Lower lobe of right lung (tissue), 2 donors: ENCODE measurements at places on chromosomes 13 and 19. TPM values are rescaled to one million over a fixed set of nuclear protein-coding genes. Genes with fewer than 3 reads are reported as not detected.
A peak's percentile ranks its signal among the peaks of the same experiment; 100 is the strongest.

Gene PTGER1
- 0.62 TPM for total RNA-seq

Gene ZNF135
- total RNA-seq: 3.6 TPM

Gene ERICH4
- not detected for total RNA-seq

Gene BST2
- 165 TPM for total RNA-seq

Gene ANGPTL4
- total RNA-seq: 11.0 TPM

Gene ATF5
- total RNA-seq: 13.8 TPM

Gene PTPRH
- total RNA-seq: 0.30 TPM

Gene SOX1
- not detected for total RNA-seq

Gene ATP12A
- total RNA-seq: 1.3 TPM

Gene ZIM2
- total RNA-seq: not detected

Gene OVOL3
- total RNA-seq: not detected

GRCh38 chr13:91586609-91587008 is 188.2 kb downstream of the GPC5 start:
- DNase-seq: no peak
- no peaks in the 10 kb centered on the region for H3K27me3 ChIP-seq
- H3K36me3 ChIP-seq: no peaks in the 10 kb centered on the region
- H3K4me1 ChIP-seq: no peaks in the 10 kb centered on the region
- H3K27ac ChIP-seq: no peak overlapping the region

- no peaks in the 10 kb centered on the region for H3K36me3 ChIP-seq
- H3K27me3 ChIP-seq: no peaks in the 10 kb centered on the region
- no peak overlapping the region for H3K4me3 ChIP-seq
- no peak for DNase-seq
Measured at GRCh38 chr13:44197791-44198770, 175.5 kb upstream of the SERP2 start.

- H3K36me3 ChIP-seq: no peaks in the 10 kb centered on the region
- H3K4me3 ChIP-seq: no peak overlapping the region
- DNase-seq: no peak
Measured at GRCh38 chr13:113149711-113150549, 8.5 kb upstream of the PROZ start.

GRCh38 chr13:30396434-30397075 is 25.7 kb upstream of the UBE2L5 start:
- peak overlapping the region; percentile 94 for H3K27ac ChIP-seq
- H3K4me1 ChIP-seq: peaks cover 6% of the 10 kb centered on the region
- no peaks in the 10 kb centered on the region for H3K27me3 ChIP-seq
- no peaks in the 10 kb centered on the region for H3K36me3 ChIP-seq
- no peak for DNase-seq
- no peak overlapping the region for H3K4me3 ChIP-seq

- H3K27me3 ChIP-seq: no peaks in the 10 kb centered on the region
- H3K4me1 ChIP-seq: peaks cover 17% of the 10 kb centered on the region
- H3K36me3 ChIP-seq: no peaks in the 10 kb centered on the region
- no peak for DNase-seq
Measured at GRCh38 chr19:49128545-49129237, 9.3 kb downstream of the PPFIA3 start.

- H3K27me3 ChIP-seq: peaks cover 8% of the 10 kb centered on the region
- H3K4me1 ChIP-seq: no peaks in the 10 kb centered on the region
- H3K27ac ChIP-seq: no peak overlapping the region
- no peak overlapping the region for H3K4me3 ChIP-seq
- no peaks in the 10 kb centered on the region for H3K36me3 ChIP-seq
Measured at GRCh38 chr19:50516456-50516855, 2.7 kb upstream of the ASPDH start.

GRCh38 chr19:3465552-3465951 is 14.8 kb downstream of the SMIM24 start:
- peaks cover 6% of the 10 kb centered on the region for H3K4me1 ChIP-seq
- peaks cover 27% of the 10 kb centered on the region for H3K36me3 ChIP-seq
- no peak for DNase-seq
- no peak overlapping the region for H3K4me3 ChIP-seq
- H3K27ac ChIP-seq: no peak overlapping the region

- H3K27me3 ChIP-seq: no peaks in the 10 kb centered on the region
- peak; percentile 71 for DNase-seq
- peaks cover 38% of the 10 kb centered on the region for H3K36me3 ChIP-seq
- H3K4me1 ChIP-seq: peaks cover 68% of the 10 kb centered on the region
- no peak overlapping the region for H3K4me3 ChIP-seq
Measured at GRCh38 chr13:113216254-113217048, 7.0 kb downstream of the CUL4A start.

DNA sequence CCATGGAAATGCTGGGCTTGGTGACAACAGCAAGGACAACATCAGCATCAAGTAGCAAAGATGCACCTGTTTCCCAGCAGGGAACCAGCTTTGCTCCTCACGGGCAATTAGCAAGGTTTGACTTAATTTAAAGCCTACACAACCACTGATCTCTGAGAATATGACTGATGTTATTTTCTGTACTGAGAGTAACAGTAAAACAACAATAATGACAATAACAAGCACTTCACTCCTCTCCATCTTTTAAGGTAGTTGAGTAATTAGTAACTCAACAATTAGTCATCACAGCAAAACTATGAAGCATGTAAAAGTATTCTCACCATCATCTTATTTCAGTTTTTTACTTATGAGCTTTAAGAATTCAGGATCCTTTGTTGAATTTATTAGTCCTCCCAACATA is 37.3 kb downstream of the ENOX1 start:
- no peaks in the 10 kb centered on the region for H3K27me3 ChIP-seq
- DNase-seq: no peak
- H3K36me3 ChIP-seq: no peaks in the 10 kb centered on the region
- H3K4me1 ChIP-seq: no peaks in the 10 kb centered on the region
- H3K27ac ChIP-seq: no peak overlapping the region

- no peaks in the 10 kb centered on the region for H3K27me3 ChIP-seq
- H3K4me1 ChIP-seq: peaks cover 64% of the 10 kb centered on the region
- no peak for DNase-seq
- H3K36me3 ChIP-seq: peaks cover 24% of the 10 kb centered on the region
Measured at GRCh38 chr13:32530841-32531253, 7.7 kb downstream of the N4BP2L2 start.

DNA sequence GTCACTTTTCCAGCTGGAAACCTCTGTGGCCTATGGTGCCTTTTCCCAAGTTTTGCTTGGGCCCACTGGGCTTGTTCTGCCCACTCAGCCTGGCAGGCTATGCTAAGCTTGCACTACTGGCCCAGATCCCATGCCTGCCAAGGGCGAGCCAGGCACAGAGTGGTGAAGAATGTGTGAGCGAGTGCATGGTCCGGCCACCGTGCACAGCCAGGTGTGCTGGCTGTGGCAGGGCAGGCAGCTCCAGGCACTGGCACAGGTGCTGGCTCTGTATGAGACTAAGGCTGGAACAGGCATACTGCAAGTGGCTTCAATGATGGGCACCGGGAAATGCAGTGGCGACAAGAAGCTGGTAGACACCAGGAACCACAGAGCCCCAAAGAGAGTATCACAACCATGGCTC is 50.1 kb upstream of the MAB21L1 start:
- H3K4me3 ChIP-seq: no peak overlapping the region
- no peaks in the 10 kb centered on the region for H3K36me3 ChIP-seq
- no peak for DNase-seq
- no peaks in the 10 kb centered on the region for H3K4me1 ChIP-seq
- no peak overlapping the region for H3K27ac ChIP-seq
- H3K27me3 ChIP-seq: no peaks in the 10 kb centered on the region

GRCh38 chr13:39538816-39539790 is 63.9 kb downstream of the LHFPL6 start:
- no peak overlapping the region for H3K27ac ChIP-seq
- no peaks in the 10 kb centered on the region for H3K4me1 ChIP-seq
- DNase-seq: no peak
- H3K4me3 ChIP-seq: no peak overlapping the region
- H3K36me3 ChIP-seq: no peaks in the 10 kb centered on the region
